ENCODE measurements at places on chromosomes 12 and 14.

DNA sequence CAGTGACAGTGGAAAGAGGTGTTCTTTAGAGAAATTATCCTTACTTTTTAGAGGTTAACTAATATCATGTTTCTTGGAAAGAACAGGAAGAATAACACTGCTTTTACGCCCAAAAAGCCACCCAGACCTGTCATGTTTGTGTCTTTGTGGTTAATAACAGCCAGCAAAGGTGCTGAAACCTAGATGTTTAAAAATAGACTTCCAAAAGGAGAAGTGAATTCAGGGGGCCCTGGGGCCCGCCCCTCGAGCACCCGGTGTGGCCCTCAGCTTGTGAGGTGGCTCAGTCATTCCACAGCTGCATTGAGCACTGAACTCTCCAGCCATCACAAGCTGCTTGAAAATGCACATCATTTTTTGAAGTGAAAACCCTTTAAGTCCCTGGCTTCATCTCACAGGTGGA, 20.8 kb upstream of the AMN start:
- DNase-seq = no peak

GRCh38 chr12:16599081-16599480, 6.9 kb downstream of the LMO3 start:
- DNase-seq = no peak

DNA sequence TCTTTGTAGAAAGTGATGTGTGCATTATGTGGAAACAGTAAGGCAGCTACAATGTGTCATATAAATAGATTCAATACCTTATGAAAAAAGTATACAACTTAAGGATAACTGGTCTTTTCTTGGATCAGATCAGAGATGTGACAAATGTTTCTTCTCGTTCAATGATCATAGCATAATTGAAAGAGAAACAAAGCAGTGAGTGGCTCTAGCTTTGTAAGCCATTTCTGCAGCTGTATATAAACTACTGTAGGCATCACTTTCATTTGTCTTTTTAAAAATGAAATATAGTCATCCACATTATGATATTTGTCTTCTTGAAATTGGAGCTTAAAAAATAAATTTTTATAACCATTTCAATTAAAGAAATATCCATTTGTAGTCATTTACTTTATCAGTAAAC, 63.8 kb upstream of the LMO3 start:
- DNase-seq = no peak

DNA sequence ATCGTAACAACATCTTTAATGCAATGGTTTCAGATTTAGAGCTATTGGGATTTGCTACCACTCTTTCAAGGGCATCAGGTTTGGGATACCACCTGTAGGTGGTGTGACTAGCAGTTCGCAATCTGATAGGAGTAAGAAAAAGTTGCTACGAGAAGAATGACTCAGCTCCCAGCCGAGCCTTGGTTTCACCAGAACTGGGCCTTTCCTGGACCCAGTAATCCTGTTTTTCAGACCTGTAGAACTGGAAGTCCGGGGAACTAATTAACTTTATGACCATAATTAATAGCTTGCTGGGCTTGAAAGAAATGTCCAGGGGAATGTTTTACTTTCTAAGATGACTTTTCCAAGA, 770 bp downstream of the ABHD4 start:
- peak; percentile 14 for DNase-seq

DNA sequence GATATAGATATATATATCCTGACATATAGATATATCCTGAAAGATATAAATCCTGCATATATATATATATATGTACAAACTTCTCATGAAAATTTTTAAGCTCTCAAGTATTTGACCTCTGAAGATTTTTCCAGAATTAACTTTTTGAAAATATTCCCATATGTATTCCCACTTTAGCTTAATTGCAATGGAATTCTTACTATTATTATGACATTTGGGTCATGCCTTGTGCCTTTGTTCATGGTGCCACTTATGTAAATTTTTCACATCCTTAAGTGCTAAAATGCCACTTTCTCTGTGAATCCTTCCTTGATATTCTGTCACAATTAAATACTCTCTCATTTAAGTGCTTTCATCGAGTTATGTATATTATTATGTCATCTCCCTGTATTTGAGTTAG, 398.2 kb upstream of the SEL1L start:
- DNase-seq = no peak

GRCh38 chr12:82461836-82462235, 103.5 kb downstream of the METTL25 start:
- DNase-seq = no peak

GRCh38 chr14:60738843-60739508, 4.4 kb downstream of the MNAT1 start:
- no peak for DNase-seq

GRCh38 chr14:57871459-57872080, 5.7 kb upstream of the SLC35F4 start:
- DNase-seq = no peak

DNA sequence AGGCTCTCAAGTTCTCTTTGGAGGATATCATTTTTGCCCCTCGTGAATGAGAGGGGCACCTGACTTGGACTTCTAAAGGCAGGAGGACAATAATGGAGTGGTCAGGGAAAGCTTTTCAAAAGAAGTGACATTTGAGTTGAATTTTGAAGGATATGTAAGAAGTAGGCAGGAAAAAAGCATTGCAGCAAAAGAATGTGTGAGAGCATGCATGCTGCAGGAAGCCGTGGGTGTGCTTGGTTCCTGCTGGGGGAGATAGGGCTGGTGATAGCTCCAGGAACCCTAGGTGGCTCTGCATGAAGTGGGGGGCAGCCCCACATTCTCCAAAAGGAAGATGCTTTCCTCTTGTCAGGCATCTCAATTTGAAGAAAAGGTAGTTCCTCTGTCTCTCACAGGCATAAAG, 23.1 kb downstream of the ACVR1B start:
- no peak for DNase-seq

GRCh38 chr12:32718926-32719325, 36.8 kb downstream of the YARS2 start:
- DNase-seq = no peak

- DNase-seq = no peak
Observed at GRCh38 chr14:86035882-86036281, 505.9 kb downstream of the FLRT2 start.

- peak; percentile 4 for DNase-seq
Observed at GRCh38 chr12:114625294-114625851, 58.6 kb downstream of the TBX3 start.

DNA sequence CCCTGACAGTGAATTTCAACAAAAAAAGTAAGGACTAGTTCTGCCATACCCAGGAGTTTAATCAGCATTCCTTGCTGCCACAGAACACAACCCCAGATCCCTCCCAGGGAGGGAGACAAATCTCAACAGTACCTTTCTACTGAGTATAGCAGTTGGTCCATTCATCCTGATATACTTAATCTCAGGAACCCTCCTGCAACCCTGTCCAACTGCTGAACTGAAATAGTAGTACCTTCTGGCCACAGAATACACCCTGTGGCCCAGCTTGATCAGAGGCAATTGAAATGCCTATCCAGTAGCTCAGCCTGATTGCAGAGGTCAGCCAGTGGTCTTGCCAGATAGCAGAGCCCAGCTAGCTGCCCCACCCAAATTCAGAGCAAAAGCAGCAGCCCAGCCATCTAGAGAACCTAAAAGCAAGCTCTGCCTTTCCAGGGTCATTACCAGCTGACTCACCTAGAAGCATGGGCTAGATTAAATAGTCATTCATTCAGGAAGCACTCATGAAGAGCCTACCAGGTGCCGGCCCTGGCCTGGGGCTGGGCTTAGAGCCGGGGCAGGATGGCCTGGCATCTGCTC, 40.0 kb upstream of the RHOJ start:
- no peak for DNase-seq

GRCh38 chr12:94566345-94566744, 84.0 kb downstream of the TMCC3 start:
- no peak for DNase-seq

GRCh38 chr14:30798516-30798915, 75.8 kb upstream of the COCH start:
- no peak for DNase-seq

DNA sequence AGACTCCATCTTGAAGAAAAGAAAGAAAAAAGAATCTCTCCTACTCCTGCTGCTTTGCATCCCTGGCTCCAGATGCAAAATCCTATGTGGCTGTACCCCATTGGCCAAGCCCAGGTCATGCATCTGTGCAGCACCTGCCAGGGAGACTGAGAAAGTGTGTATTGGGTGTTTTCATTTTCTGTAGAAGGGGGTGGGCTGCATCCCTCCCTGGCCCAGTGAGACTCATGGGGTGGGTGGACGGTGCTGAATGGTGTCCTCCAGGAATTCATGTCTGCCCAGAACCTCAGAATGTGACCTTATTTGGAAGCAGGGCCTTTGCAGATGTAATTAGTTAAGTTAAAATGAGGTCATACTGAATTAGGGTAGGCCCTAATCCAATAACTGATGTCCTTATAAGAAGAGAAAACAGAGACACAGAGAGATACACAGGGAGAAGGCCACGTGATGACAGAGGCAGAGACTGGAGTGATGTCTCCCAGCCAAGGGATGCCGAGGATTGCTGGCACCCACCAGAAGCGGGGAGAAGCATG, 23.2 kb downstream of the MOAP1 start:
- DNase-seq = no peak

DNA sequence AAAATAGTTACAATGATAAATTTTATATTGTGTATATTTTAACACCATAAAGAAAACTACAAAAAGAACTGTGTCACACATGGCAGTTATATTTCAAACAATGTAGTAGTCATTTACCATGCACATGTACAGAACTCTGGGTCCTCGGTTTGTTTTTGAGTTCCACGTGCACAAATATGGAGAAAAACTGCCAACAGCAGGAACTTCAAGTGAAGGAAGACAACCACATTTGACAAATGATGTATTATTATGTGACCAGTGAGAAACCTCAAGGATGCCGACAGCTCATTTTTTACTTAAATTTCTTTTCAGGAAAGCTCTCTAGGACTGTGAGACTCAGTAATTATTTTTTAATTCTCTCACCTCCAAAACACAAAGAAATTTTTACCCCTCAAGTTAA, 244.2 kb upstream of the USP15 start:
- DNase-seq = no peak

GRCh38 chr12:64612843-64613242, 2.5 kb downstream of the RASSF3 start:
- no peak for DNase-seq

GRCh38 chr12:27342536-27342935, 9.9 kb downstream of the BMAL2 start:
- DNase-seq = no peak

DNA sequence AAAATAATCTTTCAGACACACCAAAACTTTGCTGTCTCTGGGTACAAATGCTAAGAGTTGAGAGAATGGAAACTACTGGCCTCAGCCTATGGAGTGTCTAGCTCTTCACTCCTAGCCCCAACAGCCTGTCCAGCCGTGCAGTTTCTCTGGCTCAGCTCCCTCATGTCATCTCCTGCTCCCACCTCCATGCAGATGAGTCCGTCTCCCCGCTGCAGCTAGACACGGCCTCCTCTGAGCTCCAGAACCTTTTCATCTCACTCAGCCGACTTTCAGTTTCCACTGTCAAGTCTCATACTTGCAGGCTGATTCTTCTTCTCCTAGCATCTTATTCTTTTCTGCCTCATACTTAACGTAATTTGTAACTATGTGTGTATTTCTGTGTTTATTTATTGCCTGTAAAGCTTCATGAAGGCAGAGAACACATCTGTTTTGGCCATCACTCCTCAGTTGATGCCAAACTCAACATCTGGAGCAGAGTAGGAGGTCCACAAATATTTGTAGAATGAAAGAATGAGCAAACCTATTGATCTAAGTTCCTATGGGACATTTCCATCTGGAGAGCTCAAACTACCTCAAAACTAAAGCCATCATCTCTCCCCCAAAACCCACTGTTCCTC, 139.8 kb upstream of the PWP1 start:
- DNase-seq = no peak

- DNase-seq = no peak
Observed at GRCh38 chr12:40693207-40693821, 1.1 kb downstream of the CNTN1 start.

DNA sequence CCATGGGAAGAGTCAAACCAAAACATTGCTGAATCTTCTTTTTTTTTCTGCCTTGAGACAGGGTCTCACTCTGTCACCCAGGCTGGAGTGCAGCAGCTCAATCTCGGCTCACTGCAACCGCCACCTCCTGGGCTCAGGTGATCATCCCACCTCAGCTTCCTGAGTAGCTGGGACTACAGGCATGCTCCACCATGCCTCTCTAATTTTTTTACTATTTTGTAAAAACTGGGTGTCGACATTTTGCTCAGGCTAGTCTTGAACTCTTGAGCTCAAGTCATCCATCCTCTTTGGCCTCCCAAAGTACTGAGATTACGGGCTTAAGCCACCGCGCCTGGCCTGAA, 1.5 kb upstream of the KRT75 start:
- DNase-seq = no peak

GRCh38 chr14:95320078-95320895, 579 bp upstream of the CLMN start:
- peak; percentile 5 for DNase-seq

GRCh38 chr14:64730681-64731080, 26.5 kb downstream of the PLEKHG3 start:
- DNase-seq = no peak

- no peak for DNase-seq
Observed at GRCh38 chr14:35339761-35340406, 47.7 kb downstream of the PSMA6 start.

- no peak for DNase-seq
Observed at GRCh38 chr14:23137192-23137812, 18.2 kb upstream of the CEBPE start.

DNA sequence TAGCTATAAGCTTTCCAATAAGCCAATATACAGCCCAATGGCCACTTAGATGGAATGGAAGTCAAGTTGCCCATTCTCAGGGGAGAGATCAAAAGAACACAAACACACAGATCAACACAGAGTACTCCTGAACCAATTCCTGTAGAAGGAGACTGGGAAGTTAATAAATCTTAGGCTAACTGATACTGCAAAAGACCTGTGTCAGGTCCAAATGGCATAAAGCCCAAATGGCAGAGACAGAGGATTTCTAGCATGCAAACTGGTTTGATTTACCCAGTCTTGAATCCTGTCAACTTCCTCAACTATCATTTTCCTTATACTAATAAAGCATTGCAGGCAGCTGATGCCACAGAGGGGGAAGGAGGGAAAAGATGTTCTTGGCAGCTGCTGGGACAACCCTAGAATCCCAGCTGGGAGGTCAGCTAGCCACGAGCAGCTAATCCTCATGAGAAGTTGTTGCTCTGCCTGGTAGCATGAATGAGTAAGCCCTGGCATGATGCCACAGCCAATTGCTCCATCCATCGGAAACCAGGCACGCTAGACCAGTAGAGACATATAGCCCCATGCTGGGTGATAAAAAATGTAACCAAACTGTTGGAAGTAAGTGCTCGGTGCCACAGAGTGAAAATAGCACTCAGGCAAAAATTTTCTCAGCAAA, 26.2 kb downstream of the ANG start:
- no peak for DNase-seq
